Activated naive CD4-positive, alpha-beta T cell treated with Interleukin-2 at 50 U/mL for 16 hours (primary cell): ENCODE measurements at places on chromosomes 16 and 17.

DNA sequence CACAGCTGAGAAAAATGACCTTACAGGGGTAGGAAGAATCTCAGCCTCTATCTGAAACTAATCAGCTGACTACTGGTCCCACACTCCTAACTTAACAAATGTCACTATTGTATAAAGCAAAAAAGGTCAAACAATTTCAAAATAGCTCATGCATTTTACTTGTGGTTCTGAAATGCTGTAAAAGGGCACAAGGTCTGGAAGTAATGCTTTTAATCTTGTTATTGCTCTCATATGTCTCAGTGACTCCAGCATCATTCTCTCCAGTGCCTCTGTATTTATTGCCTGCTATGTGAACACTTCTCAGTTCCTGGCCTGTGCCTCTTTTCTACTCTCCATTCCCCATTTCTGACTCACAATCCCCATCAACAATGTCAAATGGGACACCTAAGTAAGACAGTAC is 937.7 kb downstream of the CDH11 start:
- no peak for DNase-seq

GRCh38 chr16:4360538-4361021 is 9.5 kb upstream of the PAM16 start:
- DNase-seq = no peak

DNA sequence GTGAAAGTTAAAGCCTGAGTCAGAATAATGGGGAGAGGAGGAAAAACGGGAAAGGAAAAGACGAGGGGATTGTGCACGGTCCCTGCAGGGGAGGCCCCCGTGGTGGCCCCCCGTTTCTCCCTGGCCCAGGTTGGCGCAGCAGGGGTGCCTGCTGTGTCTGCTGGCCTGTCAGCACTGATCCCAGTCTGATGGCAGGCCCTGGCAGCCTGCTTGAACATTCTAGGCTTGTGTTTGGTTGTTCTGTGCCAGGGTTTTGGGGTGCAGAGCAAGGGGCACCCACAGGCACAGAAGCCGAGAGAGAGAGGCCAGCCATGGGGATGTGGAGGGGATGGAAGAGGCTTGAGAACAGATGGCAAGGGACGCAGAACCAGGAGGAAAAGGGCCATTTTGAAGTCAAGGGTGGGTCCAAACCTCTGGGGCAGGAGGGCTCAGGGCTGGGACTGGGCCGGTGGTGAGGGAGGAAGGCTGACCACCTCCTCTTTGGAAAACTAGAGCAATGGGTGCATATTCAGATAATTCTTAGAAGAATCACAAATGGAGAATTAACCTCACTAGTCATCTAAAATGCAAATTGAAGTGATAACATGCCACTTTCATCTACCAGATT is 35.9 kb downstream of the TBX4 start:
- no peak for DNase-seq

DNA sequence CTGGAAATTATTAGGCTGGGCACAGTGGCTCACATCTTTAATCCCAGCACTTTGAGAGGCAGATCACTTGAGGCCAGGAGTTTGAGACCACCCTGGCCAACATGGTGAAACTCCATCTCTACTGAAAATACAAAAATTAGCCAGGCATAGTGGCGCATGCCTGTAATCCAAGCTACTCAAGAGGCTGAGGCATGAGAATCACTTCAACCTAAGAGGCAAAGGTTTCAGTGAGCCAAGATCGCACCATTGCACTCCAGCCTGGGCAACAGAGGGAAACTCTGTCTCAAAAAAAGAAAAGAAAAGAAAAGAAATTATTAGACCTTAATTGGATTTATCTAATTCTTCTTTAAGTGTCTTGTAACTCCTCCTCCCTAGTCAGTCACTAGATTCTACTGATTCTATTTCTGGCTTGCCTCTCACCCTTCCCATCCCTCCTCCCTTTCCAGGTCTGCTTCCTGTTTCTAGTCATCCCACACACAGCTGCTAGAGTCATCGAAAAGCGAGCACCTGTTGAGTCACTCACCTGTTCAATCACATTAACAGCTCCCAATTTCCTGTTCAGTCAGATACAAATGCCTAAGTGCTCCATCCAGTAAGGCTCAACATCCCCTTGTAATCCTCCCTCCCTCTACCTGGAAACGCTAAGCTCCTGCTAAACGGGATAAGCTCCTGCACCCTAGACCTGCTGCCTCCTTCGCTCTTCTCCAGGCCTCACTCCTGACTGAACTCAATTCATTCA is 34.6 kb downstream of the ERN1 start:
- no peak for DNase-seq

GRCh38 chr16:4373356-4373908 is 1.8 kb downstream of the VASN start:
- no peak for DNase-seq

DNA sequence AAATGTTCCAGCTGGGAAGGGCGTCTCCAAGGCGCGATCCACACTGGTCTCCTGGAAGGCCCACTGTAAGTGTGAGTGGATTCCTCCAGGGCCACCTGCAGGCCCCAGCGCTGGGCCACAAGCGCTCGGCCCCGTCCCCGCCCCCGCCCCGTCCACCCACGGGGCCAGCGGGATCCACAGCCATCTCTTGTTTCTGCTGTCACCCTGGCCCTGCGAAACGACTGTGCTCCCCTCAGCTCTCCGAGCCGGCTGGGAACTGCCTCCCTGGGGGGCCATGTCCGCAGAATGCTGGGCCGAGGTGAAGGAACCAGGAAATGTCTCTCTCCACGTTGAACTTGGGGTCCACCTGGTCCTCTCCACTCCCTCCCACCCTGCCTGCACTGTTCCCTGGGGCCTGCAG is 1955.2 kb downstream of the TP53TG3F start:
- DNase-seq = no peak
